ENCODE measurements at places on chromosomes 7 and 10.

- DNase-seq: peak; percentile 37
Observed at GRCh38 chr10:22436526-22436892, 91.2 kb downstream of the SPAG6 start.

DNA sequence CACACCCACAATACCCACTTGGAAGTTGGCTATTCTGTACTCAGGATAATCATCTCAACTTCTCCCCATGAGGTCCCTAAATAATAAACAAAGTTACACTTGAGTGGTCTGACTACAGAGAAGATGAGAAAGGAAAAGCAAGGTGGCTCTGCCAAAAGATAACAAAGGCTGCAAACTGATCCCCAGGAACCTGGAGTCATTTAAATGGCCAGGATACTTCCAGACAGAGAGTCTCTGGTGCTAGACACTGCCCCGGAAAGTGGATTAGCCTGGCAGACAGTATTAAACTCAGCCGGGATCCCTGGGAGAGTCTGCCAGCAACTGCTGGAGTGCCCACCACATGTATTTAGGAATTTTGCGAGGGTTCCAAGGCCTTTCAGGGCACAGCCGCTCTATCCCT is 93.7 kb downstream of the DGKI start:
- no peak for DNase-seq

- DNase-seq: no peak
Observed at GRCh38 chr7:20362574-20363253, 32.0 kb downstream of the ITGB8 start.

- DNase-seq: no peak
Observed at GRCh38 chr10:114652402-114653368, 5.4 kb downstream of the ABLIM1 start.

- no peak for DNase-seq
Observed at GRCh38 chr7:42479452-42479815, 242.4 kb upstream of the GLI3 start.

DNA sequence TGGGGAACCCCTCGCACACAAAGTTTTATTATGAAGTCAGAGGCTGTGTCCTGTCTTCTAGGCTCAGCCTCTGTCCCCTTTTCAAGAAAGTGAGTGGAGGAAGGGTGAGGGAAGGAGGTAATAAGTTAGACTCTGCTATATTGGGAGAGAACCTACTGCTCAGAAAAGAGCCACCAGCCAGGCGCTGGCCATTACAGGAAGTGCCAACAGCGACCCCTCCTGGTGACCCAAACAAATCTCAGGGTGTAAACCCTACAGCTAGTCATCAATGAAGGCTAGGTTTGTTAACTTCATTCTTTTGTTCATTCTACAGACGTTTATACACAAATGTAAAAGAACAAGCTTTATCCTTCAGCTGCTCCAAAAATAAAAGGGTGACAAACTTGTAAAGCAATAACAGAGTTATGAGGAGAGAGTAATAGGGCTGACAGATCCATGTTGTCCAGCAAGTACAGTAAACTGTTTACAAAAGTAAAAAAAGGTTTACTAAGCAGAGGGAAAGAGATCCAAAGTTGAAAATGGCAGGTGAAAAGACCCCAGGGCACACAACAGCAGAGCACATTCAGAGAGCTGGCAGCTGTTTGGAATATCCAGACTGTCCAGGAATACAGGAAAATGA is 82.7 kb downstream of the FAM204A start:
- DNase-seq: no peak

GRCh38 chr7:39971924-39972323 is 21.9 kb downstream of the CDK13 start:
- no peak for DNase-seq

DNA sequence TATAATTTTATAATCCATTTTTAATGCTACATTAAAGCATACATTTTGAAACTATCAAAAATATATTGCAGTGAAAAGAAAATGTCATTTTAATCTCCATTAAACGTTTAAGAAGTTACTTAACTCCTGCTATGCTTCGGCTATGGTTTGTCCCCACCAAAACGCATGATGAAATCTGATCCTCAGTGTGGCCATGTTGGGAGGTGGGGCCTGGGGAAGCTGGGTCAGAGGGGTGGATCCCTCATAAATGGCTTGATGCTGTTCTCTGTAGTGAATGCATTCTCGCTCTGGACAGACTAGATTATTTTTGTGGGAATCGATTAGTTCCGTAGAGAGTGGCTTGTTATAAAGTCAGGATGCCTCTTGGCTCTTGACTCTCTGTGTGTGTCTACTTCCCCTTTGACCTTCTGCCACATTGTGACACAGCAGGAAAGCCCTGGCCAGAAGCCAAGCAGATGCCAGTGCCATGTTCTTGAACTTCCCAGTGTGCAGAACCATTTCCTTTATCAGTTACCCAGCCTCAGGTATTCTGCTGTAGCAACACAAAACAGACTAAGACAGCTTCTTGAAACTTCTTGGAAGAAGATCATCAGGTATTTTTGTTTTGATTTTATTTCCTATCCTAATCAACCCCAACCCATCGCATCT is 77.8 kb downstream of the TCERG1L start:
- DNase-seq: no peak

DNA sequence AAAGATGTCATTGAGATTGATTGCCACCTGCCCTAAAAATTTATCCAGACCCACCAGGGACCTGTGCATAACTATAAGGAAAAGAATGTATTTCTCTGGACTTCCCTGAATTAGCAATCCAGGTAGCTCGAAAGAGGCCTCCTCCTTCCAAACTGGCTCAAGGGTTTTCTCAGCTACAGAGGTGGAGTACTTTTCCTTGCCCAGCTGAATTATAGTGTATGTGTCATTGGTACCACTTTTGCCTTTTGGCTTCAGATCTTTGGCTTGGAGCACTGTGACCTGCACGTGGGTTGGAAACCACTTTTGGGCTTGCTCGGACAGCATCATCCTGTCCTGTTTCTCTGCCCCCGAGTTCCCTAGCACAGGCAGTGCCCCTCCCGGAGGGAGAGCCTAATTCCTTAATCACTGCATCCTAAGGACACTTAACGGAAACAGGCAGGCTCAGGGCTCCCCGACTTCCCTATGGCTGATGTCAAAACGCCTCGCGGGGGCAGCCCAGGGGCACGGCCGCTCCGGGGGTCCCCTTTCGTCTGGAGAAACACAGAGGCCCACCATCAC is 825 bp downstream of the RAB11FIP2 start:
- DNase-seq: peak; percentile 3

DNA sequence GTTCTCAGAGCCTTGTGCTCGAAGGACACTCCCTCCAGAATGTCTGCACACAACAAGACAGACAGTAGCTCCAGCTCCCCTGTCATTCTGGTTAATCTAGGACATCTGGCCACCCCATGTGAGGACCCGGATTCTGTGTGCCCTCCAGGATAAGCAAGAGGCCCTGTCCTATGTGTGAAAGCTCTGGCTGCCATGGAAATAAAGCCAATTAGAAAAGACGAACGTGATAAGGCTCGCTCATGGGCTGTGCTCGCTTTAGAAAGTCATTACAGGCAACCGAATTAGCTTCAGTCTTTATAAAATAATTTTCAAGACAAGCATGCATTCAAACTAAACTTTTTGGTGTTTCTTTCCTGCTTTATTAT is 263.4 kb downstream of the INHBA start:
- DNase-seq: no peak

- peak; percentile 25 for DNase-seq
Observed at GRCh38 chr10:50508315-50509051, 115.3 kb downstream of the SGMS1 start.

- DNase-seq: no peak
Observed at GRCh38 chr10:16652154-16652553, 130.5 kb upstream of the C1QL3 start.

GRCh38 chr10:15419279-15419874 is 48.3 kb upstream of the FAM171A1 start:
- no peak for DNase-seq

DNA sequence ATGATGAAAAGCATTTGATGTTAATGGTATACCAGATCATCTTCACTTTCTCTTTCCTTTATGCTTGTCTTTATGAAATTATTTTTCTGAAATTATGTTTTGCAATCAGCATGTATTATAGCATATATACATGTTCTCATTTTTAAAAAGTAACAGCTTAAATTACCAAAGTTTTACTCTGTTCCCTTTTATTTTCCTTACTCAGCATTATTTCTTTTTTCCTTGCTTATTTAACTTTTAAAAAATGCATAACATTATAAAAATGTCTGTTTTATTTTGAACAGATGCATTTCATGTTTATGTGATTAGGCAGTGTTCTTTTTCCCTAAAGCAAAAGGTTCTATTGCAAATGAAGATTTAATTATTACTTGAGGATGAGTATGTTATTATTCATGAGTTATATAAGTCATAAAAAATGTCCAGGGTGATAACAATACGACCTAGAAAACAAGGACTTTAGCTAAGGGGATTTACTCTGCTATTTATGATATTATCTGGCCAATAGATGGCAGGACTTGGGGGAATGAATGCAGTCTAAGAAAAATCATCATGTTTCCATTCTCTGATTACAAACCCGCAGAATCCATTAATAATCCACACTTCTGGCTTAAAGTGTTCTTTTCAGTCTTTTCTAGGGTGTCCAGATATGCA is 38.5 kb downstream of the CABCOCO1 start:
- no peak for DNase-seq

DNA sequence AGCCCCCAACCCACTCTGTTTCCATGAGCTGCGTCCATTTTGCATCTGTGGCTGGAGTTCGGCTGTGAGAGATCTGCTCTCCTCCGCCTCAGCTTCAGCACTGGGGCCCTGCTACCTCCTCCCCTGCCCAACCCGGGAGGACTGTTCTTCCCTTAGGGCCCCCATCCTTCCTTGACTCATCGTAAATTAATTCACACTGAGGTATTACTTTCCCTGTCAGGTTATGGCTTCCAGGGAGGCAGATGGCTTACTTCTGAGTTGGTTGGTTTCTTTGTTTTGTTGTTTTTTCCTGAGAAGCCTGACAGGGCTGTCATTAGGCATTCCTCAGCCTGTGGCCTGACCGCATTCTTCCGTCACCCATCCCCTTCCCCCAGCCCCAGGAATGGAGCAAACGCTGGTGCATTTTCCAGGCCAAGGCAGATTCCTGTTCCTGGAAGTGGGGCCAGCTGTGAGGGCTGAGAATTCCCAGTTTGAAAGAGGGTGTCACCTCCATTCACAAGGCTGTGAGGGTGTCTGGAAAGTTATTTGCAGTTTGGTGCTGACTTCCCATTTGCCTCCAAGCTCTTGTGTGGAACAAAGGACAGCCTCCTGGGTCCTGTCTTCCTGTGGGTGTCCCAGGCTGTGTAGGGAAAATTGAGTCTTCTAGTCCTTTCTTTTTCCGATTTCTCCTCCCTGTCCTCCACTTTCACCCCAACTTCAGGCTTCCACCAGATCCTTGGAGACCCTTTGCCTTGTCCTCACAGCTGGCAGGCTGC is 11.7 kb downstream of the CPA5 start:
- DNase-seq: no peak

DNA sequence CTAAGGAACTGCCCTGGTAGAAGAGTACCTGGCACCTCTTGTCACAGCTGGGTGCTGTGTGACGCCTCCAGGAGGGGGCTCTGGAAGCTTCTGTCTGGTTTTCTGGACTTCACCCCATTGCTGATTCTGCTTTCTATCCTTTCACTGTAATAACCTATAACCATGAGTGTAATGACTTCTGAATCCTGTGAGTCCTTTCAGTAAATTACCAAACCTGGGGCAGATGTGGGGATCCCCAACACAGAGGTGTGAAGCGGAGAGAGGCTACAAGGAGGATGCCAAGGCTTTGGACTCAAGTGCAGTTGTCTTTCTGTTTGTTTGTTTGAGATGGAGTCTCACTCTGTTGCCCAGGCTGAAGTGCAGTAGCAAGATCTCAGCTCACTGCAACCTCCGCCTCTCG is 143.7 kb downstream of the SFMBT2 start:
- no peak for DNase-seq

DNA sequence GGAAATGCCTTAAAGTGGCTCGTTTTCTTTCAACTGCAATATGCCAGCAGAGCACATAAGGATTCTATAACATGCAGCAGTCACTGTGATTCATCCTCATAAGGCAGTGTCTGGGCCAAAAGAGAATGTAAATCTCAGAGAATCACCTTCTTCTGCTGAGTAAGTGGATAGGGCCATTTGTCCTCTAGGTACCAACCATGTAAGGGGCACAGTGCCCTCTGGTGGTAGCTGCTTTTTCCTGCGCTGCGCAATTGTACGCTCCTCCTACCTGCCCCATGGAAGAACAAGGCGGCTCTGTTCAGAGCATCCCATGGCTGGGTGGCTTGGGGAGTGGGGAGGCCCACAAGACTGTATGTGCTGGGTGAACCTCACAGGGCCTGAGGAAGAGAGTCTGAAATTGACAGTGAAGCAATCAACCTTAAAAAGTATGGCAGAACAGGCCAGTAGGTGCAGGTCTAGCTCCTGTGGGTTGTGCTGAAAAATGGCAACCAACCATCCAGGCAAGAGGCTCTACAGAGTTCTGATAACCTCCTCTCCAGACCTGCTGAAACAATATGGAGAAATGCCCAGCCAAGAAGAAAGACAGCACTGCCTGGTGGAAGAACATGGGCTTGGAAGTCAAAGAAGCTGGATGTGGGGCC is 78.6 kb upstream of the C10orf90 start:
- peak; percentile 1 for DNase-seq

GRCh38 chr7:70512761-70513160 is 619.2 kb upstream of the GALNT17 start:
- DNase-seq: no peak

GRCh38 chr10:73018632-73019031 is 64.0 kb upstream of the PLA2G12B start:
- no peak for DNase-seq

- no peak for DNase-seq
Observed at GRCh38 chr10:132410056-132410778, 13.2 kb downstream of the PWWP2B start.

GRCh38 chr7:37231613-37232012 is 217.1 kb downstream of the ELMO1 start:
- DNase-seq: no peak

GRCh38 chr7:13262929-13263530 is 575.6 kb downstream of the ARL4A start:
- DNase-seq: no peak

DNA sequence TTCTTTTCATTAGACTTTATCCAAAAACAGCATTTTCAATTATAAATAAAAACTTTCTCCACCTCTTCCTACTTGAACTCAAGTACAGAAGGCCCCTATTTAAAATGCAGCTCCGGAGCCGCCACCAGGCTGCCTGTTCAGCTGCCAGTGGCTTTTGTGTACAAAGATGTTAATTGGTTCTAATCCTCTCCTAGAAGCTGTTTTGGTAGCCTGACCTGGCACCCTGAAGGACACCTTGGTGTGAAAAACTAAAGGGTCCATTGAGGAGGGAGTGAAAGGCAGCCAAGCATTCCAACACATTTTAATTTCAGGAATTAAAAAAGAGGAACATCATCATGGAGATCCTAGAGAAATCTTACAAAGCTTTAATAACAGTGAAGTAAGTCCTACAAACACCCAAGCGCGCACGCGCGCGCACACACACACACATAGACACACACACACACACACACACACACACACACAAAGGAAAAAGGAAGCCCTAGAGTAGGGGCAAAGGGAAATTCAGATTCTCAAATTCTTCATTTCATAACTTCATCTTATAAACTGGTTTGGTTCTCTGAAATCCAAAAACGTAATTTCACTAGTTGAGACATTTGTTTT is 41.4 kb downstream of the VAX1 start:
- no peak for DNase-seq

- no peak for DNase-seq
Observed at GRCh38 chr10:132616996-132617736, 79.6 kb downstream of the INPP5A start.

Measured in GM12892 (cell line).